ENCODE measurements at places on chromosomes 5 and 9.

DNA sequence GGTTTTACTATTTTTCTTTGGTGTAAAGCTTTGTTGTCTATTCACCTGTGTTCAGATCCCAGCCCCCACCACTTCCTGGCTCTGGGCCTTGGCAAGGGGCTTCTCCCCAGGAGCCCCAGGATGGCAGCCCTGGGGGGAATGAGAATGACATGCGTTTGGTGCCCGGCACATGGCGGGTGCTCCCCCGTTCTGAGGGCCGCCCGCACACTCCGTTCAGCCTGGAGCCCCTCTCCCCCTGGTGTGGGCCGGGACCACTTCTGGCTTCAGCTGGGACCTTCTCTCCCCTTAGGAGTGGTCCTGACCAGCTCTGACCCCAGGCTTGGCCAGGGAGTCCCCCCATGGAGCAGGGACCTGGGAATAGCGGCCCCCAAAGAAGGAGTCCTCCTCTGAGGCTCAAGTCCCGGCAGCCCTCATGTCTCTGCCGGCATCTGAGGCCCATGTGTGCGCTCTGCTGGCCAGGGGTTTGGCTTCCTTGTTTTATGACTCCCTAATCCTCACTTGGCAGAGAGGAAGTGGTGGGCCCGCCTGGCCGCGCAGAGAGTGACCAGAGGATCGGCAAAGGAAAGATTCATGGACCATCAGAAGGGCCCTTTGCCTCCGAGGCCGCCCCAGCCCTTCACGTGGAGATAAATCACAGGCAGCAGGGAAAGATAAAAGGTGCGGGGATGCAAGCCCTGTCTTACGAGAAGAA is 57.0 kb upstream of the LMX1B start:
- no peak for DNase-seq

- DNase-seq = no peak
These were observed 1183.0 kb upstream of the CDH18 start for GRCh38 chr5:21171038-21171437.

- peak; percentile 30 for DNase-seq
These were observed 33.9 kb upstream of the MAN2A1 start for GRCh38 chr5:109655841-109656240.

- peak; percentile 22 for DNase-seq
These were observed 199.8 kb upstream of the MAP3K1 start for GRCh38 chr5:56615361-56616153.

DNA sequence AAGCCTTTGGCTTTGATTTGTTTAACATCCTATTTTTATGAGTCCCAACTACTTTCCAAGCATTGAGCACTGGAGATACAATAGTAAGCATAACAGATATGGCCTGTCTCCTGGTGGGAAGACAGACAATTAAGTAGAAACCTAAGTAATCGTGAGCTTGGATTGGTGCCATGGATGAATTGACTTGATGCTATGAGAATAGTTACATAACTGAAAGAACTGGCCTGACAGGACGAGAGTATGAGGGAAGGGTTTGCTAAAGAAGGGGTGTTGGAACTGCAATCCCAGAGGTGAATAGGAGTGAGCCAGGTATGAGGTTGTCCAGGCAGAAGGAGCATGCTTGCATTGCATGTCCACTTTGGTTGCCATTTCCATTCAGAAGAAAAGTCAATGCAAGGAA is 52.4 kb downstream of the GPR21 start:
- DNase-seq = no peak

DNA sequence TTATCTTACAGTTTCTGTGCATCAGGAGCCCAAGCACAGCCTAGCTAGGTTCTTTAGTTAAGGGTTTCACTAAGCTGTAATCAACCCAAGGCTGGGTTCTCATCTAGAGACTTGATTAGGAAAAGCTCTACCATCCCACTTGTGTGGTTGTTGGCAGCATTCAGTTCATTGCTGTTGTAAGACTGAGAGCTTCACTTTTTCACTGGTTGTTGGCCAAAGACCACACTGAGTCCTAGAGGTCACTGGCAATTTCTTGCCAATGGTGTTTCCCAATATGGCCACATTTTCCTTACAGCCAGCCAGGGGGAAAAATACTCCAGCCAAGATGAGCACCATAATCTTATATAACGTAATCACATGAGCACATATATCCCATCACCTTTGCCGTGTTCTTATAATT is 74.3 kb downstream of the SMIM15 start:
- no peak for DNase-seq

GRCh38 chr9:117245175-117245829 is 169.6 kb downstream of the ASTN2 start:
- DNase-seq = no peak

DNA sequence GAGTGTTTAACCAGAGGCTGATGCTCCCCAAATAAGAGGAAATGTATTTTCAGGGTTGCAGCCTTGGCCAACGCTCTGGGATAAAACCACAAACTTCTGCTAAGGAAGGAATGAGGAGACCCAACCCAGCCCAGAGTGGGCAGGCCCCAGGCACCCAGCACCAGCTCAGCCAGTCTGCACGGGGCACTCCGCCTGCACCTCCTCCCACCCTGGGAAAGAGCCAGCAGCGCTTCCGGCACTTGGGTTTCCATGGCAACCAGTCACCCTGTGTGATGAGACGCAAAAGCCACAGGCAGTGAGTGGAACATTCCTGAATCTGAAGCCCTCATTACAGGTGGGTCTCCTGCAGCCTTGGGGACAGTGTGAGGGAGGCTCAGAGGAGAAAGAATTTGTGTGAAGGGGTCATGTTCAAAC is 85.2 kb upstream of the ZBTB43 start:
- peak; percentile 67 for DNase-seq

GRCh38 chr9:28212979-28213378 is 639.7 kb upstream of the C9orf72 start:
- DNase-seq = peak; percentile 86

GRCh38 chr5:51632793-51633192 is 249.5 kb downstream of the ISL1 start:
- DNase-seq = no peak

- peak; percentile 32 for DNase-seq
These were observed 12.9 kb downstream of the MYORG start for GRCh38 chr9:34363619-34364351.

- DNase-seq = no peak
These were observed 310.8 kb downstream of the YTHDC2 start for GRCh38 chr5:113824307-113824706.

- DNase-seq = no peak
These were observed 141.7 kb downstream of the BARX1 start for GRCh38 chr9:93813221-93814076.

DNA sequence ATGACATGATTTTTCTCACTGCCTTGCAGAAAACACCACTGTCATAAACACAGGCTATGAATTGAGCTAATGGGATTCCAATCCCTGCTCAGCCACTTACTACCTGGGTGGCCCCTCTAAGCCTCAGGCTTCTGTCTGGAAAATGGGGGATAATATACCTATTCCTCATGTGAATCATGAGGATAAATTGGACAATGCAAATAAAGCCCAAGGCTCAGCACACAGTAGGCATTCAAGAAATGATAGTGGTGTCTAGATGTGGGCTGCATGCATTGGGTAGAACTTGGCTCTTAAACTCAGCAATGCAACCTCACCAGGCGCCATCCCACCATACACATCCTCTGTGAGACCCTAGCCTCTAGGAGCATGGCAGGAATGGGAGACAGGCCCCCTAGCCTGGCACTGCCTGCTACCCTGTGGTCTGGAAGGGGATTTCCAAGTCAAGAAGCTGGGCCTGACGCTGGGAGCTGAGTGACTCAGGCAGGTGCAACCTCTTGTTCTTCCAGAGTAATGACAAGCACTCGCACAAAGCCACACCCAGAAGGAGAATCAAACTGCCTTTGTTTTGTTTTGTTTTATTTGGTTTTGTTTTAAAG is 2.3 kb upstream of the TNIP1 start:
- DNase-seq = no peak

DNA sequence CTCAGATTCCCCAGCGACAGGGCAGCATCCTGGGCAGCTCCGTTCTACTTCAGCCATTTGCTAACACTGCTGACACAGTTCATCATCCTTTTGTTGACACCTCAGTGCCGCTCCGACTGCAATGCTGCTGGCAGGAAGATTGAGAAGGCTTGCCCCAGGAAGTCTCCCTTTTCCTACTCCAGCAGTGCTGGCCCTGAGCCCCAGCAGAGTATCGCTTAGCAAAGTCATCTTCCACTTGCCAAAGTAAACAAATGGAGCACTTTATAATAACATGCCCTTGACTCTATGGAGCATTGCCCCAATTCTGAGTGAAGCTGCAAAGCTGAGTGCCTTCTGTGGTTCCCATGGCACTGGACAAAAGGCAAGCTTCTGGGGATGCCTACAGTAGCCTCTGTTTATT is 32.2 kb downstream of the PRLR start:
- DNase-seq = peak; percentile 69

DNA sequence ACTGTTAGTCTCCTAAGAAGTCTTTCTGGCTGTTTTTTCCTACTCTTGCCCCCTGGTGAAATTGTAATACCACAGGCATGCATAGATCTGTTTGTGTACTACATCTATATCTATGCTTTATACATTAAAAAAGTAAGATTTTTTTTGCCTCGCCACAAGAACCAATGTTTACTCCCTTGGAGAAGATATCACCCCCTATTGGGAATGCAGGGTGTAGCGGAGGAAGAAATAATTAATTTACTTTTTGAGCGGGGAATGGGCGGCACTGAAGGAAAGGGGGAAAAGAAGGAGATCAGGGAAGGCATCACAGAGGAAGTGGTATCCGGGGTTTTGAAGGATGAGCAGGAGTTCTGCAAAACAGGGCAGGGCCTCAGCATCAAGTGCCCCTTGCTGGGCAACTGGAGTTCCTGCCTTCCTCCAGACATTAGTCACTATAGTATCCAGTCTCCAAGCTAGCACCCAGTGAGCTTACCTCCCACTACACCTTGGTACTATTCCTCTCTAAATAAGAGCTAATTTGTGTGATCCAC is 134.9 kb downstream of the GABBR2 start:
- no peak for DNase-seq

DNA sequence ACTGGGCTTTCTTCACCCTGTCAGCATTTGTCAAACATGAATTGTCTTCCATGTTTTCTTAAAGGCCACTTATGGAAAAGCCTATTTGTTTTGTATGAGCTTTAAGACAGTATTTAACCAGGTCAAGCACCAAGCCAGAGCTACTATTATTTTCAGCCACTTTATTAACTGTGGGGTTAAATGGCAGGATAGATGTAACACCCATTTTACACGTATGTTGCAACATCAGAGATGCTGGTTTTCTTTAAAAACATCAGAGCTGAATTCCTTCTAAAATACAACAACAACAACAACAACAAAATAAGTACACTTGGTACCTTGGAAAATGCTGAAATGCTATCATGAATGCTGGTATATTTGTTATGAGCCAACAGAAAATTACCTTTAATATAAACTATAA is 13.6 kb downstream of the ARRDC3 start:
- DNase-seq = no peak

GRCh38 chr9:12958279-12958678 is 183.5 kb downstream of the LURAP1L start:
- no peak for DNase-seq

DNA sequence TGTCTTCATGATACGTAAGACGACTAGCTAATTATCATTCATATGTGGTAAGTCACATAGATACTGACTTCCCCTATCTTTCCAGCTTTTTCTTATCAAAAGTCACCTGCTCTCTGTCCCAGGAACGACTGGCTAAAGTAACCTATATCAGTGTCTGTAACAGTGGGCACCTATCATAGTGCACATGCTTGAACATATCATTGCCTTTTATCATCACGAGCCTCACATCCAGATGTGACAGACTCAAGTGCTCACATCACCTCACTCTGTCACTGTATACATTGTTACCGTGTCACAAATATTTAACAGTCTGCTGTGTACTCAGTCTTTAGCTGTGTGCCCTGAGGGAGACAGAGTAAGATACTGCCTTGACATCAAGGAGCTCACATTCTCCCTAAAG is 125.4 kb upstream of the CCDC152 start:
- DNase-seq = no peak

- DNase-seq = peak; percentile 75
These were observed 34.8 kb downstream of the LSM11 start for GRCh38 chr5:157778121-157778805.

DNA sequence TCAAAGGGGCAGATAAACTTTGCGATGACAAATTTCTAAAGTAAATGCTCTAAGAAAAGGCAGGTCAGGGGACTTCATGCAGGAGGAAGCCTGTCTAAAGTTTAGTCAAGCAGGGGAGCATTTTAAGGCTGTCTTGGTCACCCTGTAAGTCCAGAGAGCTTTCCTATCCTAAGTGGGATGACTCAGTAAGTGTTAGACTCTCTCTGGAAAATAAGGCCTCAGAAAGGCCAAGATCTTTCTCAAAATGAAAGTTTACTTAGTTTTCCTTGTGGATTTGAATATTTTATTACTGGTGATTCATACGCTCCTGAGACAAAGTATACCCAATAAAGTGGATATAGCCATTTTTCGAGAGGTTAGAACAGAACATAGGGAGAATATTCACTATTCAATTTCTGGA is 806.9 kb upstream of the CDH9 start:
- peak; percentile 2 for DNase-seq

GRCh38 chr5:3671337-3671736 is 75.7 kb downstream of the IRX1 start:
- no peak for DNase-seq

DNA sequence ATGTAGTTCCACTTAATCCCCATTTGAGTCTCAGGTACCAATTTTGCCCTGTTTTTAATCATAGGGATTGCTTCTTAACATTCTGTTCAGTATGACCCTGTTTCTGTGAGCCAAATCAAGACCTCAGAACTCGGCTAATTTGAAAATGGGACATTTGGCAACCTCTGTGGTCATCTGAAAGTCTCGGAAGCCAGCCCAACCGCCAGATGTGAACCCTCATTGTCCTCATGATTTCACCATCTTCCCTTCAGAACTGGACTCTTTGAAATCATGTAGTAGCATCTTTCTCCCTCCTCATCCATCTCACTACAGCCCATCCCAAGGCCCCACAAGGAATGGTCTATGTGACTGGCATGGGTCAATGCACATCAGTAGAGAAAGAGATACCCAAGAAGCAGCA is 88.9 kb downstream of the S1PR3 start:
- DNase-seq = no peak

DNA sequence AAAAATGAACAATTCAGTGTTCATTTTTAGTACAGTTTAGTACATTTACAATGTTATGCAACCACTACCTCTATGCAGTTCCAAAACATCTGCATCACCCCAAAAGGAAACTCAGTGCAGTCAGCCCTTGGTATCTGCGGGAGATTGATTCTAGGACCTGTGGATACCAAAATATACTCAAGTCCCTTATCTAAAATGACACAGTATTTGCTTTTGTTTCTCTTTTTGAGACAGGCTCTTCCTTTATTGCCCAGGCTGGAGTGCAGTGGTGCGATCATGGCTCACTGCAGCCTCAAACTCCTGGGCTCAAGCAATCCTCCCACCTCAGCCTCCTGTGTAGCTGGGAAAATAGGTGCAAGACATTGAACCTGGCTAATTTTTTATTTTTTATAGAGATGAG is 114.0 kb downstream of the PIP5K1B start:
- DNase-seq = no peak

- no peak for DNase-seq
These were observed 5.6 kb upstream of the CYSTM1 start for GRCh38 chr5:140169410-140169809.

DNA sequence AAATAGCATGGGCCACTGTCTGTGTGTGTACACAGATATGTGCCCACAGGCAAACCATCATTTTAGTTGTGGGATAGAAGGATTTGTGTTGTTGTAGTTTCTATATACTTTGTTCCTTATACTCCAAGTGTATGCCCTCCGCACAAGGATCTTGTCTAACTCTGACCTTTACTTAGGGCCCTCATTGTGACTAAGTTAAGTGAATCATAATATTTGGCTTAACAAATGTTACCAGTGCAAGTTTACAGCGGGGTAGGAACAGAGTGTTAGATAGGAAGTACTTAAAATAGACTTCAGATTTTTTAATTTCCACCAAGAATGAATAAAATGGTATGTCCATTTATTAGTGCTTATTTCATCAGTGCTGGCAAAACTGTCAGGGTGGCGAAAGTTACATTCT is 29.5 kb upstream of the CYFIP2 start:
- no peak for DNase-seq
